ENCODE measurements at places on chromosomes 12 and 14. TPM values are rescaled to one million over a fixed set of nuclear protein-coding genes. Genes with fewer than 3 reads are reported as not detected.

DNA sequence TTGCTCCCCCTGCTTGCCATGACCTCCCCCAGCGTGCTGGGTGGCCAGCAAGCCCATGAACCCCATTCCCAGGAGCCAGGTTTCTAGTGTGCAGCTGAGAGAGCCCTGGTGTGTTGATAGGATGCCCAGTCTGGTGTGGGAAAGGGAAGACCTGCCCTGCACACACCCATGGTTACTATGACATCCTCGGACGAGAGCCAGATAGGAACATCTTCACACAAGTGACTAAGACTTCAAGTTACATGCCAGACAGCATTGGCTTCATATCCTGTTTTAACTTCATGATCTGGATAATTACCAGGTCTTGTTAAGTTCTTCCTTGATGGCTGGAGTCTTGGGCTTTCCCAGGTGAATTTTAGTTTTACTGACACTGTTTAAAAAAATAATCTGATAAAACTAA lies 196.6 kb upstream of the EGLN3 start:
- H3K27ac ChIP-seq, result no peak overlapping the region
- no peaks in the 10 kb centered on the region for H3K4me1 ChIP-seq
- no peak overlapping the region for H3K4me3 ChIP-seq

DNA sequence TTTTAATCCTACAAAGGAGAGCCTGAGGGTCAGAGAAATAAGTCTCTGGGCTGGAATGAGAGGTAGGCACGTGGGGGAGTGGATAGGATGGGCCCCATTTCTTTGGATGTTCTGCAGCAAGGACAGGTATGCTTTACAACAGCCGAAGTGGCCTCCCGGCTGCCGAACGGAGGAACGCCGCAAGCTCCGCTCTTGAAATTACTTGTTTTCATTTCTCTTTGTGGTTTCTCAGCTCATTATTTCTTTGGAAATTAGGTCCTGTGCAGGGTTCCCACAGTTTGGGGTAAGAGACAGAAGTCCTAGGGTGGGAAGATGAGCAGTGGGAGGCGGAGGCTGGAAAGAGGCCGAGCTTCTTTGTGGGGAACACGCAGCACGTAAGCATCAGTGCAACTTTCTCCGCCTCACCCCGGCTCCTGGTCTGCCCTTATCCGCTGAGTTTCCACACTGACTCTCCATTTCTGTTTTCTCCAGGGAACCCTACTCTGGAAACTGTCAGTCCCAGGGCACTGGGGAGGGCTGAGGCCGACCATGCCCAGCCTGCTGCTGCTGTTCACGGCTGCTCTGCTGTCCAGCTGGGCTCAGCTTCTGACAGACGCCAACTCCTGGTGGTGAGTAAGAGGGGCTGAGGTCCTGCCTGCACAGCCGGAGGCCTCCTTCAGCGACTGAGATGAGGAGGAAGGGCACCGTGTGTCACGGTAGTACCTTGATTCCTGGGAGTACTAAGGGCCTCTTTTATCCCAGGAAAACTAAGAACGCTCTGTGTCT lies 2.0 kb downstream of the WNT5B start:
- H3K36me3 ChIP-seq, result no peaks in the 10 kb centered on the region
- no peak overlapping the region for H3K27ac ChIP-seq
- H3K4me1 ChIP-seq, result peaks cover 27% of the 10 kb centered on the region
- peaks cover 47% of the 10 kb centered on the region for H3K27me3 ChIP-seq
- H3K4me3 ChIP-seq, result peak overlapping the region; percentile 35

- H3K4me1 ChIP-seq, result no peaks in the 10 kb centered on the region
- no peak overlapping the region for H3K27ac ChIP-seq
- peaks cover 78% of the 10 kb centered on the region for H3K36me3 ChIP-seq
- no peaks in the 10 kb centered on the region for H3K27me3 ChIP-seq
- no peak overlapping the region for H3K4me3 ChIP-seq
- DNase-seq, result no peak
Measured at GRCh38 chr12:113933201-113933786, 32.8 kb downstream of the RBM19 start.

GRCh38 chr14:34583525-34583924 lies 44.0 kb upstream of the EAPP start:
- peaks cover 75% of the 10 kb centered on the region for H3K36me3 ChIP-seq
- no peaks in the 10 kb centered on the region for H3K4me1 ChIP-seq
- no peak for DNase-seq
- H3K4me3 ChIP-seq, result no peak overlapping the region
- no peak overlapping the region for H3K27ac ChIP-seq

SDR9C7 gene
- not detected for total RNA-seq

- DNase-seq, result no peak
- no peak overlapping the region for H3K4me3 ChIP-seq
- no peak overlapping the region for H3K27ac ChIP-seq
- H3K27me3 ChIP-seq, result peaks cover 3% of the 10 kb centered on the region
- H3K36me3 ChIP-seq, result no peaks in the 10 kb centered on the region
Measured at GRCh38 chr14:57870686-57871457, 5.0 kb upstream of the SLC35F4 start.

RERG gene
- not detected for total RNA-seq

- peaks cover 43% of the 10 kb centered on the region for H3K4me1 ChIP-seq
- DNase-seq, result no peak
Measured at GRCh38 chr12:54002915-54003389, 3.0 kb downstream of the HOXC9 start.

TAS2R42 gene
- total RNA-seq, result not detected

- H3K4me1 ChIP-seq, result no peaks in the 10 kb centered on the region
- no peaks in the 10 kb centered on the region for H3K27me3 ChIP-seq
- H3K4me3 ChIP-seq, result no peak overlapping the region
Measured at GRCh38 chr12:6843118-6843902, 2.6 kb downstream of the GNB3 start.

RHEBL1 gene
- 5.1 TPM for total RNA-seq

GDF3 gene
- not detected for total RNA-seq

All from CD4-positive, alpha-beta T cell (primary cell).